ENCODE measurements at places on chromosomes 16 and 17. TPM values are rescaled to one million over a fixed set of nuclear protein-coding genes. Genes with fewer than 3 reads are reported as not detected.

TEKT1 gene
- total RNA-seq: 0.27 TPM

GRB7 gene
- not detected for total RNA-seq

- H3K27me3 ChIP-seq: peaks cover 5% of the 10 kb centered on the region
- no peak for ATAC-seq
- no peaks in the 10 kb centered on the region for H3K36me3 ChIP-seq
- no peak overlapping the region for H3K27ac ChIP-seq
- H3K4me3 ChIP-seq: no peak overlapping the region
- no peaks in the 10 kb centered on the region for H3K4me1 ChIP-seq
These were observed 10.0 kb upstream of the ZFP3 start for GRCh38 chr17:5068236-5068635.

KCTD13 gene
- 12.0 TPM for total RNA-seq

- no peak for ATAC-seq
- H3K27me3 ChIP-seq: no peaks in the 10 kb centered on the region
These were observed 134.8 kb downstream of the XYLT1 start for GRCh38 chr16:17335826-17336529.

- H3K4me3 ChIP-seq: no peak overlapping the region
- H3K27ac ChIP-seq: no peak overlapping the region
- no peaks in the 10 kb centered on the region for H3K4me1 ChIP-seq
- H3K36me3 ChIP-seq: no peaks in the 10 kb centered on the region
- no peak for ATAC-seq
- no peaks in the 10 kb centered on the region for H3K27me3 ChIP-seq
These were observed 67.0 kb downstream of the CLEC16A start for GRCh38 chr16:11011326-11011725.

PRAC2 gene
- not detected for total RNA-seq

FOXN1 gene
- total RNA-seq: 0.15 TPM

NHLRC4 gene
- total RNA-seq: 0.67 TPM

CMTM4 gene
- 21.2 TPM for total RNA-seq

DNA sequence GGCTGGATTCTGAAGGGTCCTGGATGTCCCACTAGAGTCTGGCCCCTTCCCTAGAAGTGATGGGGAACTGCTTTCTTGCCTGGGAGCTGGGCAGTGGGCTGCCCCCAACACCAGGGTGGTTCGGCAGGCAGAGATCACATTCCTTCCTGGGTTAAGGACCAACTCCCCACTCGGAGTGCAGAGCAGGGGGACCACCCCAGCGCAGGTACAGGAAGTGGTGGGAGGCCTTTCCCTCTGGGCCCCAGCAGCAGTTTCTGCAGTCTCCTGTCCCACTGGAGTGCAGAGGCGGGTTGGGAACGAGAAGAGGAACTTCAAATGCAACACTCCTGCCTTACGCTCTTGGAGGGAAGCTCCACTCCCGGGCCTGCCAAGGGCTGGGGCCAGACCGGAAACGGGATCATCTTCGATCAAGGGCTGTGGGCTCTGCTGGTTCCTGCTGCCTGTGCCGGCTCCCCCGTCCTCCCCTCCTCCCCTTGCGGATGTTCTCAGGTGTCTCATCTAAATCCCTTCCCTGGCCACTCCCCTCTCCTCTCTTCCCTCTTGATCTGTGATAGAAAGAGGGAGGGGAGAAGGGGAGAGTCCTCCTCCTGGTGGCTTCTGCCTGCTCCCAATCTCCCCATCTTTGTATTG lies 9.0 kb upstream of the NGFR start:
- H3K27ac ChIP-seq: no peak overlapping the region
- H3K4me1 ChIP-seq: peaks cover 5% of the 10 kb centered on the region
- H3K36me3 ChIP-seq: no peaks in the 10 kb centered on the region

- no peak for ATAC-seq
- peaks cover 24% of the 10 kb centered on the region for H3K27me3 ChIP-seq
- H3K27ac ChIP-seq: no peak overlapping the region
These were observed 25.8 kb upstream of the ABCC3 start for GRCh38 chr17:50608700-50609379.

PTGES3L gene
- 13.4 TPM for total RNA-seq
